OCI-LY7 (cell line): ENCODE measurements at places on chromosomes 13 and 19. TPM values are rescaled to one million over a fixed set of nuclear protein-coding genes. Genes with fewer than 3 reads are reported as not detected.

ACP7 gene
- total RNA-seq, result not detected in 2 replicates

FXYD5 gene
- total RNA-seq, result 147 and 155 TPM in 2 replicates

REXO1 gene
- 52.8 and 54.9 TPM in 2 replicates for total RNA-seq

ZNF66 gene
- total RNA-seq, result 28.4 and 39.6 TPM in 2 replicates

GPATCH1 gene
- 10.7 and 13.4 TPM in 2 replicates for total RNA-seq

CXCL17 gene
- total RNA-seq, result not detected in 2 replicates

EPS8L1 gene
- total RNA-seq, result 10.6 and 12.5 TPM in 2 replicates

ZNF132 gene
- not detected in 2 replicates for total RNA-seq

SAFB2 gene
- total RNA-seq, result 103 and 111 TPM in 2 replicates
